NCI-H345 (cell line): ENCODE measurements at places on chromosomes 3 and 15.

DNA sequence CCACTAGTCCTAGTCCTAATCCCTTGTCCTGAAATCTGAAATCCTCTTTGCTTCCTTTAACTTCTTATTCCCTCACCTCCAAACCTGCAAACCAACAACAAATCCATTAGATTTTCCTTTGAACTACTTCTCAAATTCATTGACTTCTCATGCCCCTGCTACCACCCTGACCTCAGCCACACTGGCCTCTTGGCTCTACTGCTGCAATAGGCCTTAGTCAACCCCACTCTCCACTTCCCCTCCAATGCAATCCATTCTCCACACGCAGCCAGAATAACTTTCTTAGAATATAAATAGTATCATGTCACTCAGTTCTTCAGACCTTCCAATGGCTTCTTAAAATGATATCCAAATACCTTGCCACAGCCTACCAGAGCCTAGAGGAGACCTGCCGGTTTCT is 131.1 kb upstream of the GADL1 start:
- DNase-seq = no peak

GRCh38 chr15:34850121-34850520 is 54.8 kb upstream of the ACTC1 start:
- DNase-seq = peak; percentile 3

DNA sequence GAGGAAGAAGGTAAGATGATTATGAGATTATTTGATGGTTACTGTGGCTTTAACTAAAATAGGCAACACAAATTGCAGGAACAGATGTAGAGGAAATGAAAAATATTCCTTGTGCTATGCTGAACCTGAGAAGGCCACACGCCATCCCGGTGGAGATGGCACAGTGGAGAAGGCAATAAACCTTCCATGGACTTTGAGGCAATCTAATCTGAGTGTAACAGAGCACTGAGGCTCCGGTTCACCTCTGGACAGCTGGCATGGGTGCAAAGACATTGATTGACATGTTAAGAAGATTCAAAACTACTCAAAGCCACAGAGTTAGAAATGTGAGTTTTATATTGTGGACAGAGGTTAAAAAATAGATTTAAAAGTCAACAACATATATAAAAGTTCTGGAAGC is 535.7 kb downstream of the AGBL1 start:
- DNase-seq = no peak

GRCh38 chr3:183500981-183501704 is 54.4 kb downstream of the KLHL6 start:
- DNase-seq = no peak

GRCh38 chr3:28028554-28028953 is 212.9 kb upstream of the CMC1 start:
- DNase-seq = no peak

- peak; percentile 77 for DNase-seq
Measured at GRCh38 chr3:60998858-60999257, 252.4 kb downstream of the FHIT start.

DNA sequence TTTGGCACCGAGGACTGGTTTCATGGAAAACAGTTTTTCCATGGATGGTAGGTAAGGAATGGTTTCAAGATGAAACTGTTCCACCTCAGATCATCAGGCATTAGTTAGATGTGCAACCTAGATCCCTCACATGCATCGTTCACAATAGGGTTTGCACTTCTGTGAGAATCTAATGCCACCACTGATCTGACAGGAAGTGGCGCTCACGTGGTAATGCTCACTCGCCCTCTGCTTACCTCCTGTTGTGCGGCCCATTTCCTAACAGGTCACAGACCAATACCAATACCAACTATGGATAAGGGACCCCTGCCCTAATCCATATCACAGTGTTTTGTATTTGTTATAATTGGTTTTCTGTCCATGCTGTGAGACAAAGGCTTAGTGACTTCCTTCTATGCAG is 58.9 kb downstream of the SLMAP start:
- DNase-seq = no peak

GRCh38 chr15:44101286-44101685 is 93.8 kb downstream of the FRMD5 start:
- no peak for DNase-seq

- DNase-seq = no peak
Measured at GRCh38 chr3:146625186-146625775, 20.1 kb upstream of the PLSCR5 start.

GRCh38 chr15:48096813-48097212 is 24.0 kb upstream of the SLC24A5 start:
- DNase-seq = no peak

- DNase-seq = no peak
Measured at GRCh38 chr3:8793242-8793641, 23.8 kb upstream of the OXTR start.

DNA sequence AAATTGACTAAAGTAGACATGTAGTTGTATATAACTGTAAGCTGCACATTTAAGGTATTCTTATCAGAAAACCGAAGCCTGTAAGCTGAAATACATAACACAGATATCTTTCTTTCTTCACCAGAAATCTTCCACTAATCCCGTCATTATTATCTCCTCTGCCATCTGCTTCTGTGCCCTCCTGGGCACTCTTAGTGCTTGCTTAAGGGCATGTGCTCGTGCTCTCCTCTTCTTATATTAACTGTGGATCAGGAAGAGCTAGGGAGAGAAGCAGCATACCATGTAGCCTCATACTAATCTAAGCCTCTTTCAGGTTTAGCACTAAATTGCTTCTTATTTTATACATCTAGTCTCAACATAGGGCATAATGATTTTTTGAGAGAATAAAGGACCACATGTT is 60.8 kb downstream of the RIOX2 start:
- no peak for DNase-seq

DNA sequence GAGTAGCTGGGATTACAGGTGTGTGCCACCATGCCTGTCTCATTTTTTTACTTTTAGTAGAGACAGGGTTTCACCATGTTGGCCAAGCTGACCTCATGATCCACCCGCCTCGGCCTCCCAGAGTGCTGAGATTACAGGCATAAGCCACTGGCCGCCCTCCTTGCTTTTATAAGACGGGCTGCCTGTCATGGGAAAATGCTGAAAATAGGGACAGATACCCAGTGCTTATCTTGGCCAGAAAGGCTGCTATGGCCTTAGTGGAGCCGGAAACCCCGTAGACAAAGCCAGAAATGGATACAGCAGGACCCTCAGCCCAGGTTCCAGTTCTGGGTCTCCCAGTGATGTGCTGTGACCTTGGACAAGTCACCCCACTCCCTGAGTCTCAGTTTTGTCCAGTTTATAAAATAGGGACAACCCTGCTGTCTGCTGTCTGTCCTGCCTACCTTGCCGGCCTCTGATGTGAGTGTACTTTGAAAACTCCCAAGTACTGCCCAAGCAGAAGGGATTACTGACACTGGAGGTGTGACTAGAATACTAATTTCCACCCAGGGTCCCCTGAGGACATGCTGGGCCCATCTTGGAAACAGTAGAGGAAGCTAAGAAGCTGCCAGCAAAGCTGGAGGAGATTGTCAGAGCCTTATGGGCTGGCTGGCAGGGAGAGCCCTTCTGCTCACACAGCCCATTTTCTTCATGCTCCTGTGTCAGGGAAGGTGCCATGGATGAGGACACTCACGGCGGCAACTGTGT is 59.6 kb downstream of the BDH1 start:
- DNase-seq = no peak
